ENCODE measurements at places on chromosomes 6 and 20. TPM values are rescaled to one million over a fixed set of nuclear protein-coding genes. Genes with fewer than 3 reads are reported as not detected.

The HRH3 gene
- not detected for total RNA-seq

The FAM83C gene
- total RNA-seq, result not detected

The THEMIS gene
- not detected for total RNA-seq

The CALHM5 gene
- total RNA-seq, result 3.4 TPM

Data from dermis blood vessel endothelial cell (primary cell).